Hematopoietic multipotent progenitor cell treated with erythropoietin and hydrocortisone succinate and interleukin-3 and kit ligand, for 6 days (in vitro differentiated cells): ENCODE measurements at places on chromosomes 4 and X.

DNA sequence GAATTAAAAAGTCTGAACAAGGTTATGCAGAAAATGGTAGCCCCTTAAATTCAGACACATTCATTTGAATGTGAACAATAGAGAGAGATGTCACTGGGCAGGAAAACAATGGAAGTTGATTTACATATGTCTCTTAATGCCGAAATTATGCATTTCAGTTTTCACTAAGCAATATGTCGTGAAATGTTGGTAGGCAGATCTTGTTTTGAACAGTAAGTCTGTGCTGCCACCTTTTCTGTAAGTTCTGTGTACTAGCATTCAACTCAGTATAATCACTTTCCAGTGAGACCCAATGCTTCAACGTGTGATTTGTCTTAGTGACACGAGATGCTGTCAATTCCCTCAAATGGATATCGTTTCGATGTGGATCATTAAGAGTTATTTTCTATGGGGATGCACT lies 222.7 kb upstream of the VCX3A start:
- no peak for DNase-seq

DNA sequence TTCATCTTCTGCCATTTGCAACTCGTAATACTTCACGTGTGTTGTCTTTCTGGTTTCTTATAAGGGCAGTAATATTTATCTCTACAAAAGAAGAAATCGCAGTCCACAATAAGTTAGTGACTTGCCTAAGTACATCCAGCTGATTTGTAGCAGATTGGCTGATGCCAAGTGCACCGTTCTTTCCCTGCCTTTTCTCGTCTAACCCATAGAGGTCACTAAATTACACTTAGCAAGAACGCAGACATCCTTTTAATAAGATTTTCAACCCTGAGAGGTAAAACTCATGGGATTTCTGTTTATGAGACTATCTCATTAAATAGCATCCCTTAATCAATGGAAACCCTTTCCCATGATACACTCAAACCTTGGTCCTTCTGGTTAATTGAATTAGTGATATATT lies 408.6 kb upstream of the ACTRT1 start:
- DNase-seq = no peak

DNA sequence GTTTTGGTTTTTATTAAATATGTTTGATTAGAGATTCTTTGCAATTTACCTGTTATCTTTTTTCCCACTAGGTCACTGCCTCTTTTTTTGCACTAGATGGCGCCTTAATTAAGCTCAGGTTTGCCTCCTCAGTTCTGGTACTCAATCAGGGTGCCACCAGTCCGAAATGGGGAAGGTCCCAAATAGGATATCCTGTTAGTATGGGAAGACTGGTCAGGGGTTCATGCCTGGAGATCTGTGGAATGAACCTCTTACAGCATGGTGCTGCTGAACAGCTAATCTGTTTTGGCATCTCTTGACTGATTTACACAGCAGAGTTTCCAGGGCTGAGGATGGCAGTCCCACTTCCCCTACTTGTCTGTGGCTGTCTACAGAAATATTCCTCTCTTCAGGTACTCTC lies 24.2 kb upstream of the VSIG1 start:
- DNase-seq = peak; percentile 14

GRCh38 chr4:161680146-161680545 lies 483.7 kb downstream of the FSTL5 start:
- no peak for DNase-seq

- DNase-seq = no peak
These were observed 21.1 kb upstream of the UVSSA start for GRCh38 chr4:1325681-1326635.

DNA sequence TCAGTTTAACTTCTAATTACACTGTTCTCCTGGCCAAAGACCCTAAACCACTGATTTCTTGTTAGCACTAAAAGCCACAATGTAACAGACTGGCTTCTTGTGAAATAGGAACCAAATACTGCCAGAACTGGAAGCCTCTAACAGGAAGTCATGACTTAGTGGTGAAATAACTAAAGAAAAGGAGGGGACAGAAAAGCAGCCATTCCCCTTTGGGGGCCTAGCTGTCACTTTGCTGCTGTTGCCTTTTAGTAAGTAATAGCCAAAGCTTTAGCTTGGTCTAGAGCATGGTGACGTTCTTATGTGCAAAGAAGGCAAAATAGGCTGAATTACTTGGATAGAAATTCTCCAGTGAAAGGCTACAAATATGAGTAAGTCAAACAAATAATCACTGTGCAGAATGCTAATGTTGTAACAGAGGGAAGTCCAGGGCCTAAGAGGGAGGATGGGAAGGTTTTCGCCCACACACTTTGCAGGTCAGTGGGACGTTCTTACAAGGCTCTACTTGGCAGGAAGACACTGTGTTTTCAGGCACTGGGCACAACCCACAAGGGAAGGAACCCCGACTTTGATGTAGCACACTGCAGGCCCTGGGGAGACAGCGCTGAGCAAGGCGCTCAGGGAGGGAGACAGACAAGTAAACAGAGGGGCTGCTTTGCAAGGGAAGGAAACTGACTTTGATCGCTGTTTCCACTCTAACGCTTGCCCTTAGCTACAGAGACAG lies 16.7 kb downstream of the GAB3 start:
- peak; percentile 60 for DNase-seq

GRCh38 chrX:47578692-47579091 lies 3.5 kb upstream of the TIMP1 start:
- DNase-seq = no peak

GRCh38 chrX:34879346-34879745 lies 63.2 kb upstream of the FAM47B start:
- DNase-seq = no peak

- DNase-seq = no peak
These were observed 68.2 kb downstream of the TRMT44 start for GRCh38 chr4:8508740-8509139.

- DNase-seq = no peak
These were observed 48.1 kb downstream of the LUZP4 start for GRCh38 chrX:115337491-115338144.

DNA sequence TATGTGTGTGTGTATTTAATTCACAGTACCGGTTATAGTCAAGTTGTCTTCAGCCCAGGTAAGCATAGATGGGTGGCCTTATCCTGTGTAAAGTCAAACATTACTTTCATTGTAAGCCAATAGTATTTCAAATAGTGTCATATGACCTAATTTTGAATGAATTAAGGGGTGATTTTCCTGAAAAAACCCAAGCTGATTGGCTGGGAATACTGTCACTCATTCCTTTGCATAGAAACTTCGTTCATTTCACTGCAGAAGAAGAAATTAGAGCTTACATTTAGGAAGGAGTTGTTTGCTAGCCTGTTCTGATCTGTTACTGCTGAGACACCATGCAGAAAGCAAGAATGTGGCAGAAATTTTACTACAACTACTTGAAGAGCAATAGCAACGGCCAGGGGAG lies 45.4 kb downstream of the SMARCAD1 start:
- no peak for DNase-seq

DNA sequence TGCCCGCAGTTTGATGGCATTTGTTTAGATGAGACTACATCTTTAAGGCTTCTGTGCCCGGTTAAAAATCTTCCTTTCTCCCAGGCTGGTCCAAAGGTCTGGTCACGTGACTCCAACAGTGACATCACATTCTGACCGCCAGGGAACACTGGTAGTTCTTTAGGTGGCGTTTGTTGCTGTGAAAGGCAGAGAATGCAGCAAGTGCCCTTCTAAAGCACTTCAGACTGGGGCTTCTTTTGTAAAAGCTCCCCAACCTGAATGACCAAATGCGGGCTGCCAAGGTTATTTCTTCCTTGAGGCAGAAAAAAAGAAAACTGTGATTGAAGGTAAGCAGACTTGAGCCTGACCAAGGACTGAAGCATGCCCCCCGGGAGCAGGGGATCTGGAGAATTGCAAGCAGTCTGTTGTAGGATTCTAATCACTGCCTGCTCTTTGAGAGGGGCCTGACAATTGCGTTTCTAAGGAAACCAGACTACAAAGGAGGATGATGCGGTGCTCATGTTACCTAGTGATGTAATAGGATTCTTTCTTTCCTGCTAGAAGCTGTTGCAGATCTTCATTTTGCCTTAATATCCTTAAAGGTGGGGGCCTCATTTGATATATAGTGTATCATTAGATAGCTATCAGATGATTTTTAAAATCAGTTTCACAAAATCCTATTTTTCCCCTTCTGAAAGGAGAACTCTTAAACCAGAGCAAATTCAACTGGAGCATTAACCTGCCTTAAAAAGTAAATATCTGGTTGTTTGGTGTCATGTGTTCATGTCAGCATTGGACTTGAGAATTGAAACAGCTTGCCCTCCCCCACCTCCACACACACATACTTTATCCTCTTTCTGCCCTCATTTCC lies 133.1 kb downstream of the AKAP4 start:
- DNase-seq = no peak

- DNase-seq = no peak
These were observed 63.2 kb upstream of the WWC2 start for GRCh38 chr4:183035726-183036415.

GRCh38 chr4:98711526-98711925 lies 53.1 kb upstream of the TSPAN5 start:
- no peak for DNase-seq

GRCh38 chr4:18813055-18813454 lies 791.5 kb upstream of the LCORL start:
- DNase-seq = no peak

- DNase-seq = no peak
These were observed 117.6 kb upstream of the CBLL2 start for GRCh38 chrX:22155126-22155525.

DNA sequence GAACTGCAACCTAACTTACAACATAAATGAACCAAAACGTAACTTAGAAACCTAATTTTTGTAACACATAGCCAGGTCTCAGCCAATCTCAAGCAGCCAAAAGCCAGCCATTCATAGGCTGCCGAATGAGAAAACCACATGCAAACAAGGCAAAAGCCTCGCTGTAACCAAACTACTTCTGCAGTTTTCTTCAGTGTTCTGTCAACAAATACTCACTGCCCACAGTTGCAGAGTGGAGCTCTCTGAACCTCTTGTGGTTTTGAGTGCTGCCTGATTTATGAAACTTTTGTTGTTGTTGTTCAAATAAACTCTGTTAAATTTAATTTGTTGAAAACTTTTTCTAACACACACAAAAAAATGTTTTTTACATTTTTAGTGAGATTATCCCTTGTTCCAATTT lies 251.2 kb downstream of the PAPSS1 start:
- DNase-seq = no peak

DNA sequence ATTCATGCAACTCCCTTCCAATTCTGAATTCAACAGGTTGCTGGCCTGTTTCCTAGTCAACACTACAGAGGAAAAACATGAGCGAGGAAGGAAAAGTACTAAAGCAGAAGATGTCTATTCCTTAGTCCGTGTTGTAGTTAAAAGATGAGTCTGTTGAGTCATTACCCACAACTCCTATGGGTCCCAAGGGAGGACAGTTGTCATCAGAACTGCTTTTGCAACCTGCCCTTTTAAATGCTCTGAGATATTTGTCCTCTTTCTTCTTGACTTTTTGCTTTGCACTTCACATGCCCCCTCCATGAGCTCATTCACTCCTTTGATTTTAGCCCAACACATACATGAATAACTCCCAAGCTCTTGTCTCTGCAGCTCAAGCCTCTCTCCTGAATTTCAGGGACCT lies 119.2 kb downstream of the CORIN start:
- DNase-seq = no peak

- no peak for DNase-seq
These were observed 15.6 kb upstream of the DCHS2 start for GRCh38 chr4:154507156-154507555.

DNA sequence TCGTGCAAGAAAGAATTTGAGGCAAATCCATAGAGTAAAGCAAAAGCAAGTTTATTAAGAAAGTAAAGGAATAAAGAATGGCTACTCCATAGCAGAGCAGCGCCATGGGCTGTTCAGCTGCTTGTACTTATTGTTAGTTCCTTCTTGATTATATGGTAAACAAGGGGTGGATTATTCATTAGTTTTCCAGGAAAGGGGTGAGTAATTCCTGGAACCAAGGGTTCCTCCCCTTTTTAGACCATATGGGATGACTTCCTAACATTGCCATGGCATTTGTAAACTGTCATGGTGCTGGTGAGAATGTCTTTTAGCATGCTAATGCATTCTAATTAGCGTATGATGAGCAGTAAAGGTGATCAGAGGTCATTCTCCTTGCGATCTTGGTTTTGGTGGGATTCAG lies 23.5 kb upstream of the CEP135 start:
- DNase-seq = no peak

DNA sequence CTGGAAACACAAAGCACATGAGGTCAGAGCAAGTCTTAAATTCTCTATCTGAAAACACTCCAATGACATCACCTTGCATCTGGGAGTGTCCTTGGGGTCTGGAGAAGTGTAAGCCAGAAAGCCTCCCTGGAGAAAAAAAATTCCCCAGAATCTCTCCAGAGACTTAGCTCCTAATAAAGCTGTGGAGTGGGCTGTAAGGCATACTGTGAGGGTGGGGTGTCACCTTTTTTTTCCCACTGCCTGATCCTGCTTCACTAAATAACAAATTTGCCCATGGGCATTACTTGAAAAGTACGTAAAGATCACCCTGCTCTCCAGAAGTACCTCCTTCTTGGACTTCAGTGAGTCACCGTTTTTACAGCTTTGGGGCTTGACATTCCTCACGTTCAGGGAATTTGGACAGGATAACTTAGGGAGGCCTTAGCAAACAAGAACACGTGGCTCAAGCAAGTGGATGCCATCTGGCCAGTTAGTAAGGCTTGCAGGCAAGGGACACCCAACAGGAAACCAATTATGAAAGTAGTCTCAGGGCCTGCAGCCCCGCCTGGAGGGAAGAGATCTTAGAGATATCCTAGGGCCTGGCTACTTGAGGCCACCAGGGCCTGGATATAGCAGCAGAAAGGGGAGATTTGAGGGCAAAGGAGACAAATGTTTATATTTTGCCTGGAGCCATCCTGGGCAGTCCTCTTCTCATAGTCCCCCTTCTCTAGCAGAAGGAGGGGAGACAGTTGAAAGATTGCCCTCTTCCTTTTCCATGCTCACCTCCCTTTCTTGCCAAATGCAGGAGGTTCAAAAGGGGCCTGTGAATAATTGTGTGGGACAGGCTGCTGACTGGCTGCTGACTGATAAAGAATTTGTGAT lies 60.1 kb upstream of the PLAC1 start:
- DNase-seq = peak; percentile 44

- DNase-seq = no peak
These were observed 115.0 kb downstream of the SHROOM4 start for GRCh38 chrX:50698944-50699343.

GRCh38 chr4:173626277-173626676 lies 96.2 kb upstream of the HAND2 start:
- no peak for DNase-seq

DNA sequence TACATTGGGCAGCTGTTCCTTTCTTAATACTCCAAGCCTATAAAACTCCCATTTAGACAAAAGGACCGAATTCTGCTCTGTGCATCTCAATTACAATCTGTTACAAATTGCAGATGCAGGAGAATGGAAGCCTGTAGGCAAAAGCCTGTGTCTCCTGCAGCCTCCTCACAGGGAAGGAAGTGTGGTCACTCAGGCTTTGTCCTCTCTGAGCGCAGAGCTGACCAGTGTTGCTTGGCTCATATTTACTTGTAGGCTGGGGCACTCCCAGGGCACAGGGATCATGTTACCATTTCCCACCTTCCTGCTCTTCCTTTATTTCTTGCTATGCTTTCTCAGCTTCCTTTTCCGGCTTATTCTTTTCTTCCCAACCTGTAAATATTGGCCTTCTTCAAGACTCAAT lies 15.7 kb downstream of the SUPT20HL2 start:
- DNase-seq = no peak
